ENCODE measurements at places on chromosomes 4 and X.

- DNase-seq, result no peak
These were observed 1067.7 kb upstream of the PABPC4L start for GRCh38 chr4:135269125-135269890.

DNA sequence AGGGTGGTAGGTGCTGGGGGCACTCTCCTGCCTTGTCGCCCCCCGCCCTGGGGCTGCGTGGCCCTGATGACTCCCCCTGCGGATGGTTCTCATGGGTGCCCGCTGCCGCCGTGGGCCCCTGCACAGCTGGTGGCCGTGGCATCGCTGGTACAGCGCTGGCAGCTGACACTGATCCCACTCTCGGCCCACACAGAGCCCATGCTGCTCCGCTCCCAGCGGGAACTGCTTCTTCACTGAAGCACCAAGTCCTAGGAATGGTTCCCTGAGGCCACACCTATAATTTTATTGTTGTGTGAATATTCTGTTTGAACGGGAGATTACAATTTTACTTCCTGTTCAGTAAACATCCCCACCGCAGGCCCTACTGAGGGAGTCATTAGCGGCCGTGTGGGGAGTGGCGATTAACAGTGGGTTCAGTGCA, 138.6 kb upstream of the NKX1-1 start:
- peak; percentile 21 for DNase-seq

DNA sequence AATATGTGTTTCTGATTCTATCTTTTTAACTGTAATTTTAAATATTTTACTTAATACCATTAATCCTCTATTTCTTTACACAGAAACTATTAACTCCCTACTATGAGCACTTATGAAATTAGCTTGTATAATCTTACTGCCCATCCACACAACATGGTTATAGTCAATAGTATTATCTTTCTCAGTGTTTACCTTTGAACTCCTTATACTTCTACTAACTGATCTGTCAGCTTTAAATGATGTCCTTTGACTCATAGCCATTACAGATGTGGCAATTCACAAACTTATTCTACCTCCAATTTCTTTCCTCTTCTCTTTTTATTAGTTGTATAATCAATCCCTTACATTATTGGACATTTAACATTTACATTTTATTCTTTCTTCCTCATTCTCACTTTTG, 5.5 kb downstream of the SEC31A start:
- DNase-seq, result no peak

GRCh38 chrX:39969819-39970504, 127.8 kb downstream of the BCOR start:
- peak; percentile 53 for DNase-seq

- no peak for DNase-seq
These were observed 12.2 kb upstream of the FGF16 start for GRCh38 chrX:77434962-77435361.

DNA sequence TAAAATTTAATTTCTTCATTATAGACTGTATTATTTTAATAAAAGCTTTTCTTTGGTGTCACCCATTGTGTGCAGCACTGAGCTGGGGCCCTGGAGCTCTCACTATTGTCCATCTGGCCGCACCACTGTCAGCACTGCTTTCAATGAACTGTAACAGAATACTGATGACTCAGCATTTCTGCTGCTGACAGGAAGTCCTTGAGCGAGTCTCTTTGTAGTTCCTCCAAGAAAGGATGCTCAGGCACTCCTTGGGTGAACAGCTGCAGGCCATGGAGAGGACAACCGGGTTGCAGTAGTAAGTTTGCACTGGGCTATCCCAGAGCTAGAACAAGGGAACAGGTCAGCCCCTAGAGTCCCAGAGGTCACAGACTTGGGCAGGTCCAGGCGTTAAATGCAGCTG, 81.6 kb downstream of the SORBS2 start:
- peak; percentile 84 for DNase-seq

DNA sequence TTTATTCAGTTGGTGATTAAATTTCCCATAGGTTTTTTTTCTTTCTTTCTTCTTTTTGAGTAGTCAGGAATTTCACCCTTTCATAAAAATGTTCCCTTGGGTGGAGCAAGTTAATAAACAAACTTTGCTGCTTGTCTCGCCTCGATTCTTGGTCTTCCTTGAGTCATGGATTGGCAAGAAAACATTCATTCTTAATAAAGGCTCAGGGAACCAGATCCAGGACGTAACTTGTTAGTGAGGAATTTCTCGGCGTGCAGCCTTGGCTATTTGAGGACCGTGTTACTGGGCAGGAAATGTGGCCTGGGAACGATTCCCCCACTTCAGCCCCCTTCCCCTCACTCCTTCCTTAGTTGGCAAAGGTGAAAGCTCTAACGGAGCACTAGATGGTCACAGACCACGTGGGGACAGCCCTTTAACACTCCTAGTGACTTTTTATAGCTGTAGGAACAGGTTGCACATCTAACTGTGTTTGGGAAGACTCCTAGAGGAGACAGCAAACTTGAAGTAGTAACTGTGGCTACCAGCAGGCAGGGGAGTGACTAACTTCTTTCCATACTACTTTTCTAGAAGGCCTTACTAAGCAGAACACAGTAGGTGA, 106.8 kb downstream of the UCHL1 start:
- no peak for DNase-seq

DNA sequence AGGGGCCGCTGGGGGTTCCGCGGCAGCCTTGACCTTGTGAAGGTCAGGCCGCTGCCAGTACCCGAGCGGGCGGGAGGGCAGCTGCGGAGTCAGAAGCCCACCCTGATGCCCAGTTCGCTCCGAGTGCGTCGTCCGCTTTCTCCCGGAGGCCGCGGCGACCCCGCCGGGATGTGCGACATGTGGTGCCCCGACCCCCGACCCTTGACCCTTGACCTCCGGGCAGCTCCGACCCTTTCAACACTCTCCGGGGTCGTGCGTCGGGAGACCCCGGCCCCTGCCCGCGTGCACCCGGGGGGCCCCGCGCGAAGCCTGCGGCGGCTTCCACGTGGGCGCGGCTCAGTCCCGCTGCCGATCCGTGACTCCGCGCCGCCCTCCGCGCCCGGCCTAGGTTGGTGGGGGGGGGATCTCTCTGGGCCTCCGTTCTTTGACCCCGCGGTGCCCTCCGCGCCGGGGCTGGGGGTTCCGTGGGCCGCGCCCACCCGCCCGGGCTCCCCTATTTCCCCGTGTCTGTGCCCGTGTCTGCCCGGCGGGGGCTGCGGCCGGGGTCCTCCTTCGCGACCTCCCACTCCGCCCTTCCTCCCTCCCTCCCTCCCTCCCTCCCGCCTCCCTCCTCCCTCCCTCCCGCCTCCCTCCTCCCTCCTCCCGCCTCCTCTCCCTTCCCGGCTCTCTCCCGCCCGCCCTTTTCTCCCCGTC, 609 bp upstream of the SLC25A6 start:
- no peak for DNase-seq

DNA sequence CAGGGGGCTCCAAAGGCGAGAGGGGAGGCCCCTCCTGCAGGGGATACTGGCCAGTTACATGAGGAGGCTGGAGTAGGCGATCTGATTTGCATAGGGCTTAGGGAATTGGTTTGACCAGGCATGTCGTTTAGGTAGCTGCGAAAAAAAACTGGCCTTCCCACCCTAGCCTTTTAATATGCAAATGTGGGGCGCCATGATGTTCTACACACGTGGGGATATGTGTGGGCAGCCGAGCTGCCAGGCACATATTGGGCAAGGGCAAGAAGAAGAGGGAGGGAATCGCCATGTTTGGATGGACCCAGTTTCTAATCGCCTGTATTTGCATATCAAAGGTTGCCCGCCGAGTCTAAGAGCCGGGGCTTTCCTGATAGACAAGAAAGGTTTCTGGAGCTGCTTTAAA, 121.3 kb downstream of the PRKX start:
- DNase-seq, result no peak

- DNase-seq, result no peak
These were observed 69.6 kb upstream of the MTNR1A start for GRCh38 chr4:186624951-186625350.

DNA sequence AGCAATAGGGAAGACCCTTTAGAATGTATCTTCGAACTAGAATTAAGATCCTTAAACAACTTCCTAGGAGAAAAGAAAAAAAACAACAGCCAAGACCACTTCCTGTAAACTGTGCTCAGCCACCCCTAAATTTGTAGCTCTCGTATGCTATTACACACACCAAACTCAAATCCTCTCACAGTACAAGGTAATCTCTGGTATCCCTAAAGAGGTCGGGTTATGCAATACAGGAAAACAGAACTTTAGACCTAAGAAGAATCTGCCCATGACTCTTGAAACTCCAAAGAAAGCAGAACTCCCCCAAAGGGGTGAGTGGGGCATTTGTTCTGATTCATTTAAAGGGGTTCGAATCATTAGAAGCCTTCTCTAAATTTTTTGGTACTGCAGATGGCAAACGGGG, 170.9 kb upstream of the CASK start:
- DNase-seq, result no peak

GRCh38 chr4:79864500-79865200, 208.4 kb downstream of the ANTXR2 start:
- DNase-seq, result no peak

GRCh38 chr4:156422576-156422975, 468.9 kb upstream of the CTSO start:
- no peak for DNase-seq

GRCh38 chr4:163895378-163896005, 401.0 kb downstream of the TMA16 start:
- DNase-seq, result no peak

DNA sequence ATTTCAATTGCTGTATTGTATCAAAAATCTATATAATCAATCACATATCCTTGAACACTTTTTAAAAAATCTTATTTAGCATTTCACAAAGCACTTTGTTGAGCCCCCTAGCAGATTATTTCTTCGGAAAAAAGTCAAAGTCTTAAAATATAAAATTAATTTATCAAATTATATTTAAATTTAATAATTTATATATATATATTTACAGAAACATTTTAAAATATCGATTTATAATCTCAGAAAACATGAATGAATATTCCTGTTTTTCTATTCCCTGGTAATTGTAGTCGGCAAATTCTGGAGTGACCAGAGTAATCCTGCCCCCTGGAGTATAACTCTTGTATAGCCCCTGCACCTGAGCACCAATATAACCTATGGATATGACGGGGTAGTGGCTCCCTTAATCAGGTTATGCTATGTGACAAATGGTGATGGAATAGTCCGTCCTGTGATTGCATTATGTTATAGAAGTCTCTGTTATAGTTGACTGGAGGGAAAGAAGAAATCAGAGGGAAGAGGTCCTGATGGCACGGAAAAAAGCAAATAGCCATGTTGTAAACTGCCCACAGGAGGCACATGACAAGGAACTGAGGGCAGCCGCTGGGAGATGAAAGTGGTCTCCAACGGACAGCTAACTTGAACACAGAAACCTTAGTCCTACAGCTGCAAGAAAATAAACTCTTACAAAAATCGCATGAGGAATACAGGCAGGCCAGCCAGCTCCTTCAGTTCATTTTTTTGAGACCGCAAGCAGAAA, 1092.3 kb downstream of the ARAP2 start:
- no peak for DNase-seq

GRCh38 chrX:109952050-109952449, 50.9 kb upstream of the TMEM164 start:
- no peak for DNase-seq

GRCh38 chr4:3463556-3464348, 646 bp downstream of the DOK7 start:
- no peak for DNase-seq

DNA sequence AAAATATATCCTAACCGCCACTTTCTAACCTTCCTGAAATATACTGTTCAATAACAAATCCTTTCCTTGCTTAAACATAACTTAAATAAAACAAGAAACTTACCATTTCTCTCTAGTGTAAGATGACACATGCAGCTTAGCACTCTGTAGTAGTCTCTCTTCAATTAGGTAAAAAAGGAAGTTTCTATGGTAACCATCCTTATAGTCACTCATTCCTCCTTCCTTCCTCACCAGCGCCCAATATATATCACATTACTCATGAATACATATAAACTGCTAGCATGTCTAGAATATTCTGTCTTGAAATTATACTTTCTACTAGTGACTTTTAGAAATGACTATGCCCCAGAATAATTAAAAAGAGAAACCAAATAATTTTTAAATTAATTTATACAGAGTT, 112.2 kb downstream of the SNCA start:
- peak; percentile 70 for DNase-seq

- no peak for DNase-seq
These were observed 40.0 kb upstream of the ARSJ start for GRCh38 chr4:114019276-114019968.

DNA sequence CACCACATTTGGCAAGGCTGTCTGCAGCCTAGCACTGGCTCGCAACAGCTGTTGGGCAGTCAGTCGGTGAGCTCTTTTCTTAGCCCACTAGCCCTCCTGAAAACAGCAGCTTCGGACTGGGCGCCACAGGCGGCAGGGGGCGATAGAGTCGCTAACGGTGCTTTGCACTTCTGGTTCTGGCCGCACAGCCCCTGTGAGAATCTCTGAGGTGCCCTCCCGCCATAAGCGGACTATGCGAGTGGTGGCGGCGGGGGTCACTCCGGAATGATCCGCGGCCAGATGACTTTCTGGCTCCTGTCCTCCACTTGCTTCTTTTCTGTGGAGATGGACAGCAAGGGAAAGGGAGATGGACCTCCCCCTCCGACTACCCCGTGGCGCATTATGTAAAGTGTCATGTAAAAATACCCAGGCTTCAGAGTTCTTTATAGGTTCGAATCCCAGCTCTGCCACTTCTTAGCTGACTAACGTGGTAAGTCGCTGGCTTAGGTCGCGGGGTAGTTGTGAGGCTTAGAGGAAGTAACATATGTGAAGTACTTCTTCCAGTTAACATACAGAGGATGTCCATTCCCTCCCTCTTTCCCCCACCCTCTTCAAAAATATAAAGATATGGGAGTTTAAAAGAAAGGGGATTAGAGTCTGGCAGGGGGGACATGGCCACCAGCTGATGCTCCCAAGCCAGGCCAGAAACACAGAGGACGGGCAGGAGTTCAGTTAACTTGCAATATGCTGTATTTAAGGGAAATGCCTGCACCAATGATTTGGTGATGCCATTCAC, 11.0 kb downstream of the ARHGAP36 start:
- DNase-seq, result peak; percentile 4

DNA sequence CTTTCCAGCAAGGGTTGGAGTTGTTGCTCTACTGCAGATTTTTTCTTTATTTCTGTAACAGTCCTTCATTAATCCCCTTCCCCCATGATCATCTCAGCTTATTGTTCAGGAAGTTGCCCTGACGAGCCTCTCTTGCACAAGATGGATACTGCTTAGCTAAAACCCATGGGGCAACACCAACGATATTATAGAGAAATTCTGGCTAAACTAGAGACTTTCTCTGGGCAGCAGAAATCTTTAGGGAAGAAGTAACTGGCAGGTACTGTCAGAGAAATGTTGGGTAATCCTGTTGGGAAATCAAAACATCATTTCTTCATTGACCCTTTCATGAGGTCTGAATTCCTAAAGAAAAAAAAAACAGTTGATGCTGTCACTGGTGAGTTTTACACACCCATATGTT, 921.3 kb downstream of the NLGN4X start:
- no peak for DNase-seq

- DNase-seq, result no peak
These were observed 21.9 kb downstream of the REELD1 start for GRCh38 chr4:146236216-146236615.
